ENCODE measurements at places on chromosomes 2 and 18. TPM values are rescaled to one million over a fixed set of nuclear protein-coding genes. Genes with fewer than 3 reads are reported as not detected.

RMND5A gene
- total RNA-seq, result 36.1 TPM

BOLL gene
- not detected for total RNA-seq

SLC4A5 gene
- 6.6 TPM for total RNA-seq

FAM237A gene
- total RNA-seq, result not detected

SPHKAP gene
- not detected for total RNA-seq

NOSTRIN gene
- not detected for total RNA-seq

UGT1A8 gene
- not detected for total RNA-seq

CNTNAP5 gene
- total RNA-seq, result not detected

ATAD2B gene
- total RNA-seq, result 33.2 TPM

IMPA2 gene
- 15.4 TPM for total RNA-seq

ANKRD29 gene
- not detected for total RNA-seq

ESPNL gene
- 0.09 TPM for total RNA-seq

BCL11A gene
- 0.64 TPM for total RNA-seq

SULT1C4 gene
- total RNA-seq, result not detected

RSAD2 gene
- total RNA-seq, result 104 TPM

DNA sequence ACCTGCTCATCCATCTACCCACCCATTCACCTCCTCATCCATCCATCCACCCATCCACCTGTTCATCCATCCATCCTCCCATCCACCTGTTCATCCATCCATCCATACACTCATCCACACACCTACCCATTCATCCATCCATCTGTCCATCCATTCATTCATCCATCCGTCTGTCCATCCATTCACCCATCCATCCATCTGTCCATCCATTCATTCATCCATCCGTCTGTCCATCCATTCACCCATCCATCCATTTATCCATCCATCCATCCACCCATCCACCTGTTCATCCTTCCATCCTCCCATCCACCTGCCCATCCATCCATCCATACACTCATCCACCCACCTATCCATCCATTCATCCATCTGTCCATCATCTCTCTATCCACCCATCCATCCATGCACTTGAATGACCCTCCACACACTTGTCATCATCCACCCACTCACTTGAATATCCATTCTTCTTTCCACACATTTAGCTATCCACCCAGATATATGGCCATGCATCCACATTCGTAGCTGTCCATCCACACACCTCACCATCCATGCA lies 45.0 kb downstream of the CROCC2 start:
- DNase-seq, result no peak

DNA sequence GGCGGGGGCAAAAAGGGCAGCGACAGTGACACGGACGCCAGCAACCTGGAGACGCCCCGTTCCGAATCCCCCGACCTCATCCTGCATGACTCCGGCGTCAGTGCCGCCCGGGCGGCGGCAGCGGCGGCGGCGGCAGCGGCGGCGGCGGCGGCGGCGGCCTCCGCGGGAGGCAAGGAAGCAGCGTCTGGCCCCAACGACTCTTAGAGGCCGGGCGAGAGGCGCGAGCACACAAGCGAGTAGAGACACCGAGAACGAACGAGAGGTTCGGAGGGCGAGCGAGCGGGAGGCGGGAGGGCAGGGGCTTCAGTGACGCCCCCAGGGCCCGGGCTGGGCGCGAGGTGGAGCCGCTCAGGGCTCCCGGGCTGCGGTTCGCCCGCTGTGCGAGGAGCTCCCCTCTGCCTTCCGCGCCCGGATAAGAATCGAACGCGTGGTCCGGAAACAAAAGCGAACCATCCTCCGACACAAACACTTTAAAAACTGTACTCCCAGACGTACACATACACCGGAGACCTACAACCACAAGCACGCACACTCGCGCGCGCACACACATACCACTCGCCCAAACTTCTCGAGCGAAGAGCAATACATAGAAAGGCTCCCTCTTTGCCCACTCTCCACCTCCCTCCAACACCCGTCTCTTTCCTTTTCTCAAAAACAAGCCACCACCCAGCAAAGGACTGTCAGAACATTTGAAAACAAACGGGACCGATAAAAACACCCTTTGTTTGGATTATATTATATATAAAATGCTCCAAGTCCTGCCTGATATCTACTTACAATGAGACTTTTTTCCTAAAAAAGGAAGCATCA lies 2.8 kb downstream of the SP9 start:
- peak; percentile 67 for DNase-seq

GRCh38 chr2:239807568-239807967 lies 217.6 kb downstream of the NDUFA10 start:
- no peak for DNase-seq

DNA sequence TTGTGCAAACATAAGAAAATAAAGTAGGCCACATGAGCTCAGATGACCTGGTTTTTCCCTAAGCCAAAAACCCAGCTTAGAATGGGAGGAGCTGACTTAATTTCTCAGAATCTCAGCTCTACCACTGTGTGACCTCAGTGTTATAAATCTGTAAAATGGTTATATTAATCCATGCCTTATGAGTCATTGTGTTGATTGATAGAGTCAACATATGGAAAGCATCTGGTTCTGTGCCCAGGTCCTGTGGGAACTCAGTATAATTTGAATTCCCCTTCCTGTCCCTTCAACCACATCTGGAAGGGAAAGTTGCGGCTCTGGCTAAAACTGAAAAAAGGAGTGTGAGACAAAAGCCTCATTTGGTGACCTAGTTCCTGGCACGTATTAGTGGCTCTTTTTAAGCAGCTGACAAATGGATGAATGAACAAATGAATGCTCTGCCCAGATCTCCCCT lies 25.7 kb downstream of the TMEM177 start:
- DNase-seq, result no peak

GRCh38 chr2:168449419-168449818 lies 6.7 kb upstream of the CERS6 start:
- no peak for DNase-seq

GRCh38 chr2:239308661-239309397 lies 92.0 kb downstream of the HDAC4 start:
- DNase-seq, result no peak

GRCh38 chr2:154140249-154141025 lies 268.7 kb downstream of the GALNT13 start:
- DNase-seq, result no peak

DNA sequence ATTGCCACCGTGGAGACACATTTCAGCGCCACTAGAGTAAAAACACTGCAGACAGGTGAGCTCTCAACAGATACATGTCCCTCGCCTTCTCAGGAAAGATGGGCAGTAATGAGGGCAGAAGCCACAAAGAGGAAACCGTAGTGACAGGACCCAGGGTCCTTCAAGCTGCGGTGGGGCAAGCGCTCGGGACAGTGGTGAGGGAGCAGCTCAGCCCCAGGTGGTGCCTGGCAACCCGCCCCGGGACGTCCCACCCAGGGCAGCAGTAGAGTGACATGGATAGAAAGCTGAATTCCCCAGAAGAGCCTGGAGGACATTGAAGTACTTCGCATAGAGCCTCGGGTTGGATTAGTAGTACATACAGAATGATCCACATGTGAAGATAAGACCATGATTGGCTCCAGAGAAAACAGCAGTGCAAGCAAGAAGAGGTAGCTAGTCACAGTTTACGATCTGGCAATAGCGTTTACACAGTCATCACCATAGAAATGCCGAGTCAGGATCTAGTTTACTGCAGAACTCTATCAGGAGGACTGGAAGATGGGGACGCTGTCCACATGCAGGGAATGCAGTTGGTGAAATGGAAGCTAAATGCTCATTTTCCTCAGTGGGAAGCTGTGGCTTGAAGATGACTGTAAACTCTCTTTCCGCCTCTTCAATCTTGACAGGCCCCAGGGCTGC lies 37.4 kb upstream of the ALPP start:
- peak; percentile 17 for DNase-seq

DNA sequence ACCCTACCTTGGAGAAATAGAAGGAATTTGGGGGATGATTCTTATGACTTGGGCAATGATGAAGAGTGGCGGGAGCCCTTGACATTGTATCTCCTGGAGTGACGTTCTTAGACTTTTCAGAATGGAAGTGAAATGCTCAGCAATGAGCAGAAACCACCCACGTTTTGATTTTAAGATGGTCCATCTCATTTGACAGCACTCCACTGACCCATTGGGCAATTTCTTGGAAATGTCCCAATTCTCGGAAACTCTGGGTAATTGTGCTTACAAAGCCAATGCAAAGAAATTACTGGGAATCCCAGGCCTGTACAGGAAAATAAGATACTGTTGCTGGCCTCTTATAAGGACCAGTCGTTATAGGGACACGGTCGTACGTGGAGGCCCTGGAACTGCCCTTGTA lies 170.0 kb upstream of the COPS8 start:
- DNase-seq, result no peak

DNA sequence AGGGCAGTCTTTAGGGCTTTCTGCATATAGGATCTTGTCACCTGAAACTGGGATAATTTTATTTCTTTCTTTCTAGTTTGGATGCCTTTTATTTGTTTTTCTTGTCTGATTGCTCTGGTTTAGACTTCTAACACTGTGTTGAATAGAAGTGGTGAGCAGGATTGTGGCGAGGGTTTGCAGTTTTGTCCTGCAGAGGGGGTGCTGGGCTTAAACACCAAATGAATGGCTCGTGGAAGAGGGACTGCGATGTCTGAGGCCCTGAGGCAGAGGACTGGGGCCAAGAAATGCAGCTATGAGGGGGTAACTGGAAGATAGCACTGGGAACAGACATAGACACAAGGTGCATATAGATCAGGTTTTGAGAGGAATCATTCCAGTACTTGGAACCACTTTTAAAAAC lies 20.5 kb downstream of the UBE2F start:
- DNase-seq, result no peak

DNA sequence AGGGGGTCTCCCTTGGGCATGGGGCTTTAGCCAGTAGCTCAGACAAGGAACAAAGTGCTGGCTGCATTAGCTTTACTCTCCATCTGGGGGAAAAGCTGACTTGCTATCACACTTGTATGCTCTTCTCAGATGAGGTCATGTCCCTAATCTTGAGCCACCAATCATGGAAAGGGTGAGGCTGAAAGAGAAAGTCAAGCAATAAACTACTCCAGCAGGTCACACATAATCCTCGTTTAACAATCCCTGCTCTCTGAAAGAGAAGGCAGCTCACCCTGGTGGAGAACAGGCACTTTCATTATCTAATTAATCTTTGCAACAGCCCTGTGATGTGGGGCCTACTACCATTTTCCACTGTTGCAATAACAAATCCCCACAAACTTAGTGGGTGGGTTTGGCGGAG lies 129.7 kb upstream of the CAPN13 start:
- DNase-seq, result no peak

- DNase-seq, result no peak
Observed at GRCh38 chr2:199018826-199019225, 438.9 kb downstream of the SATB2 start.

DNA sequence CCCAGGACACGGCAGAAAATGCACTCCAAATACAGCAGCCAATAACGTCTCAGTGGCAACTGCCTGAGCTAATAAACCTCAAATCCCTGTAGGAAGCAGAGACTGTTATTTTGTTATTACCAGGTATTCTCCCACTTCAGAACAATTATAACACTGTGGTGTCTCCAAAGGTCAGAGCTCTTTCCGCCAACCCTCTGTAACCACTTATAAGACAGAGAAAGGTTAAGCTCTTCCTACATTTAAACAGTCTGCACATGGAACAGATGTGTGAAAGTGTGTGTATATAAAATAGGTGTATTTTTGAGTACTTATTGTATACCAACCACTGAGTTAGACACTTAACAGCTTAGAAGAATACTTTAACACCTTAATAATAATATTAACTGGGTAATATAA lies 64.1 kb downstream of the FBXO15 start:
- no peak for DNase-seq

GRCh38 chr2:24182507-24182906 lies 7.7 kb downstream of the FAM228A start:
- no peak for DNase-seq

GRCh38 chr18:10530852-10531251 lies 5.0 kb downstream of the NAPG start:
- no peak for DNase-seq

- no peak for DNase-seq
Observed at GRCh38 chr2:47269316-47270232, 114.5 kb upstream of the STPG4 start.

- no peak for DNase-seq
Observed at GRCh38 chr18:23945416-23946079, 69.0 kb upstream of the TTC39C start.

DNA sequence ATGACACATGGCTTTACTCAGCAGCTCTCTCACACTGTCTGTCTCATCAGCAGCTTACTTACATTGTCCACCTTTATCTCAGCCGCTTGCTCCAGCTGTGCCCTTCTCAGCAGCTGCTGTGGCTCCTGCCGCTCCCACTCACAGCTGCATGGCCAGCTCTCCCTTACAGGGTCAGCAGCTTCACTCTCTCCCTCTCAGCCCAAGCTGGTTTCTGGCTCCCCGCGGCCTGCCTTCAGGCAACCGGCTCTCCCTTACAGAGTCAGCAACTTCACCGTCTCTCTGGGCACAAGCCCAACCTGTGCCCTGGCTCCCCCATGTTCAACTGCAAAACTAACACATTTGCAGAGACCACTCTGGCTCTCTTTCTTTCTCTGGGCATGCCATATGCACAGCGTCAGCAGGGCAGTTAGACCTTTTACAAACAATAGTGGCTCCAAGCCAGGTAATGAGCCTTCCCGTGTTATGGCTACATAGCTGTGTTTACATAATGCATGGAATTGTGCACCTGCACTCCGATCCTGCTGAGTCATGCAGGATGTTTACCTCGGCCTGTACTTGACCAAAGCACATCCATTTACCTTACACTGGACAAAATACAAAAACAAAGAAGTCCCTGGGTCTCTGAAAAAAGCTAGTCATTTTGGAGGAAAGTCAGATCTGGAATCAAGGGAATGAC lies 167.3 kb downstream of the DOK6 start:
- no peak for DNase-seq

GRCh38 chr2:54377901-54378493 lies 78.1 kb upstream of the SPTBN1 start:
- DNase-seq, result no peak

- no peak for DNase-seq
Observed at GRCh38 chr2:177748360-177748759, 324.2 kb downstream of the PDE11A start.

GRCh38 chr2:109498906-109499305 lies 114.9 kb downstream of the SEPTIN10 start:
- no peak for DNase-seq

- no peak for DNase-seq
Observed at GRCh38 chr2:121103960-121104359, 181.0 kb downstream of the TFCP2L1 start.

DNA sequence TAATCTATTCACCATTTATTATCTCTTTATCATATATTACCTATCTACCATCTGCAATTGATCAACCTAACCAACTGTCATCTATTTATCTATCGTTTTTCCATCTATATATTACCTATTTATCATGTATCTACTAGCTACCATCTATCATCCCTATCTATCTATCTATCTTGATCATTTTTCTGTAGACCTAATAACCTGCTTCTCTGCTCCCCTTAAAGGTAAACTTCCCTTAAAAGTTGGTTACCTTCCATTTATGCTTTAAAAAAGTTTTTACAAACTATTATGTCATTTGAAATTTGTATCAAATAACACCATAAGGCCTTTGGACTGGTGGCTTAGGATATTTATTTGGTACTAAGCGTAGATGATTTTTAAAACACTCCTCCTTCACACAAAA lies 47.2 kb downstream of the TMEM18 start:
- no peak for DNase-seq

Data from activated naive CD8-positive, alpha-beta T cell treated with anti-CD3 and anti-CD28 coated beads, Interleukin-2, amount 10 ng/mL, durations not matched to agents 7 days and 5 days (primary cell).